ENCODE measurements at places on chromosomes 2 and 18.

DNA sequence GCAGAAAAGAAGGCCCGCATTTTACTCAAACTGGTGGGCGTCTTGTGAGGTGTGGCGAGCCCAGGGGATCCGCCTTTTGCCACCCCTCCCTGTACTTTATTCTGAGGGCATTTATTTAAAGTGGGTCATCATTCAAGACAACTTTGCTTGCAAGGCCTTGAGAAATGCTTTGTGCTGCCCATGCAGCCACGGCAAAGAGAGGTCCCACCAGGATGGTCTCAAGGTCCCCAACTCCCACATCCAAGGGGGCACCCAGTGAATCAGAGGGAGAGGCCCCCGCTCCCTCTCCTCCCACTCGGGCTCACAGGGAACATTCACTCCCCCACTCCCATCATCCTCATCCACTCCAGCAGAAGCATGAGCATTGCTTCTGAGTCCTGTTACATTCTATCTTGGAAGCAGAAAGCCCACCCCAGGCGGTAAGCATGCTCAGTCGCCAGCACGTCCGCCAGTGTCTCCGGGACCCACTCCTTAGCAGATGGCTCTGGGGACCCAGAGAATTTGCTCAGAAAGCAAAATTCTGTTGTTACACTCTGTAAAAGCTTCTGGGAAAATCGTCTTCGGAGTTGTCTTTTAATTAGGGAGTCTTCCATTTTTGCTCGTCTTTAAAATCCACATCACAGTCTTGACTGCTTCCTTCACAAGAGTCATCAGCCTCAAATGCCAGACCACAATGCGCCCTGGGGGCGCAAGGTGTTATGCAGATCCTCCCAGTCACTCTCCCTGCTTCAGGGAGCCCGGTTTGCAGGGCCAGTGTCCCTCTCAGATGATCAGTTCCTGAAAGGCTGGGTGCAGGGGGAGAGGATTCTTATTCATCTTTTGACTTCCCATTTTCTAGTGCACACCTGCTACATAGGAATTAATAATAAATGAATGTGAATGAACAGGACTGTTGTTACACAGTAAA lies 99.4 kb upstream of the NCK2 start:
- DNase-seq: no peak

GRCh38 chr2:95281071-95281470 lies 6.8 kb downstream of the PROM2 start:
- no peak for DNase-seq

GRCh38 chr2:84319581-84319980 lies 139.5 kb downstream of the SUCLG1 start:
- no peak for DNase-seq

DNA sequence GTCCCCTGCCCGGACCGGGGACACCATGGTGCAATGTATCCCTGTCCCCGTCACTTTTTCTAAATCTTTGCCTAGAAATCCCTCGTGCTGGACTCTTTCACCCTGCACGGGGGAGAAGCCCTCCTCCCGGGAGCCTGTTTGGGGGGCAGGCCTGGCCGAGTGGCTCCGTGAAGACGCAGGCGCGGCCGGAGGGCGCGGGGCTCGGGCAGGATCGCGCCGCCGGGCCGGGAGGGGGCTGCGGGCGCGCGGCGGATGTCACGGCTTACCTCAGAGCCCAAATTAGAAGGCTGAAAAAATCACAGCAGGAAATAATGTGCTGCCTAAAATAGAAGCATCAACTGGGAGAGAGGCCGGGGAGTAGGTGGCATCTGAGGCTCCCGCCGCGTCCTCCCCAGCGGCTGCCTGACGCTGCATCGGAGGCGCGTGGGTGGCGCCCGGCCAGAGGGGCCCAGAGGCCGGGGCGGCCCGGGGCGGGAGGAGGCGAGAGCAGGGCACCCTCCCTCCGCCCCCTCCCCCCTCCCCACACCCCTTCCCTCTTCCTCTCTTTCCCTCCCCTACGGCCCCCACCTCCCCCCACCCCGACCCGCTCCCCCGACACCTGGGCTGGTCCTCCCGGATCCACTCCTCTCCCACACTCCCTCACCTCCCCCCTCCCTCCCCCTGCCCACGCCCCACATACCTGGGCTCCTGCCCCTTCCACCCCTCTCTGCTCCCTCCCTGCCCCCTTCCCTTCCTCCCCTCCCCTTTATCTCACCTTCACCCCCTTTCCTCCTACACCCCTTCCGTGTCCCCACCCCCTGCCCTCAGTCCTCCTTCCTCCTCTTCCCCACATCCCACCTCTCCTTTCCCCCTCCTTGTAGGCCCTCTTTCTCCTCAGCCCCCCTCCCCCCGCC lies 51.9 kb downstream of the SLC4A1AP start:
- DNase-seq: no peak

- DNase-seq: no peak
Measured at GRCh38 chr2:218998414-218999002, 5.3 kb upstream of the CRYBA2 start.

- DNase-seq: no peak
Measured at GRCh38 chr2:171102802-171103201, 57.9 kb downstream of the TLK1 start.

Measured in left renal pelvis (tissue), 4 donors.